Activated B cell treated with CpG ODN at 0.5 μM for 24 hours (primary cell): ENCODE measurements at places on chromosomes 1 and 21.

DNA sequence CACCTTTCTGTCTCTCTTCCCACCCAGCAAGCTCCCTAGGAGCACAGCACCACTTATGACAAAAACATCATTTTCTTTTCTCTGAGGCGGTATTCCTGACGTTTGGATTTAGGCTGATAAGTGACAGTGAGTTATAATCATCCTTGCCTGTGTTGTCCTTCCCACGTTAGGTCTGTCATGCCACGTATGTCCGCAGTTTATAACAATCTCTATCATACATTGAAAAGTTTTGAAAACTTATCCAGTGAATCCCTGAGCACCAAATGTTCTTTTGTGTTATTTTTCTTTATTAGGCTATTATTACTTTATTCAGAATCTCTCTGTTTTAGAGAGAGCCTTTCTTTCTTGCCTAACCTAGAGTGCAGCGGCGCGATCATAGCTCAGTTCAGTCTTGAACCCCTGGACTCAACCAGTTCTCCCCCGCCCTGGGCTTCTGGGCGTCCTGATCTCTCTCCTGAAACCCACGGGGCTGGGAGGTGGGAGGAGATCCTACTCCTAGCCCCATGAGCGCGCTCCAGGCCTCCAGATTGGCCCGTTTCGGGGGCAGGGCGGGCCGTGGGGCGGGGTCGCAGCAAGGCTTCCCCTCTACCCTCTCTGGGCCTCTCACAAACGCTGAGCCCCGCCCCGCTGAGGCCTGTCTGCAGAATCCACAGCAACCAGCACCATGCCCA is at the start of gene GSTM2:
Gene GSTM2 (plus strand): TSS at position 606 of the 671 bp plus-strand sequence. CDS start 59 bp downstream, at position 665.
- DNase-seq, result peak; percentile 63

- no peak for DNase-seq
Measured at GRCh38 chr21:41560661-41561158, 52.8 kb upstream of the TMPRSS2 start.

DNA sequence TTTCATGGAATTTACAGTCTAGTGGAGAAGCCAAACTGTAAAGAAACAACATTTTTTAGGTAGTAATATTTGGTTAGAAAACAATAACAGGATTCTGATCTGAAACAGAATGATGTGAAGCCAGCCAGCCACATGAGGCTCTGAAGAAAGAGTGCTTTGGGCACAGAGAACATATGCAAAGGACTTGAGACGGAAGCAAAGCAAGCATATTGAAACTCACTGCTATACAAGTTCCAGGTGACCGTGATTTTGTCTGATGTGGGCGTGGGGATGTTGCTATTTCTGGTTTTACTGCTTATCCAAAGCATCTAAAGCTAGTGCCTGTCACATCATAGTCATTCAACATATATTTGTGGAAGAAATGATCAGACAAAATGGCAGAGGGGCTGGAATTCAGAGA is 14.7 kb downstream of the CRP start:
- no peak for DNase-seq

DNA sequence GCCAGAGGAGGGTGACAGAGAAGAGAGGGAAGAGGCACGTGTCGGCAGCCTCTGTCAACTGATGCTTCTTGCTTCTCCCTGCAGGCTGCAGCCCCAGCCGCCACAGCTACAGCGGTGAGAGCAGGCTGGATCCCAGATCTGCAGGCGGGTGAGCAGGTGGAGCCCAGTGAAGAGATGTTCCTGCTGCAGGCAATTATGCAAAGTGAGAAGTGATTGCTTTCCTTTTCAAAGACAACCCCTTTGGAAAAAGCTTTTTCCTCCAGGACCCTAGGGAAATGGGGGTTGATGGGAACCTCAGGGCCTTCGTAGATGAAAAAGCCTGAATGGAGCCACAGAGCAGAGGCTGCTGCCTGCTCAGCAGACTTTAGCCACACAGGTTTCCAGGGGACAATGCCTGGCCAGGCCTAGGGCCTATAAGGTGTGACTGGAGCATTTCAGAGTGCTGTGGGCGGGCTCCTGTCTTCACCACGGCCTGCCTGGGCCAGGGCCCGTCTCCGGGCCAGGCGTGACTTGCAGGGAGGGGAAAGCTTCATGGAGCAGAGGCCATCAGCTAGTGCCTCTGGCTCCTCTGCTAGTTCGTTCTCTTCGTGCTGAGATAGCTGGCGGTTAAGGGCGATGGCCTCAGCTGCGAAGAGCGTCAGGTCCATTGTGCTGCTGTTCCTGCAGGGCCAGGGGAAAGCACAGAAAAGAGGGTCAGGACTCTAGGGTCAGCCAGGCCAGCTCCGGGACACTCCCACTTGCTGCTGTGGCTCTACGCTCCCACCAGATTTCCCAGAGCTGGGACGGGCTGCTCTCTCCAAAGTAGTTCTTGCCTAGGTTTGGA is 6.9 kb upstream of the KNCN start:
- no peak for DNase-seq

DNA sequence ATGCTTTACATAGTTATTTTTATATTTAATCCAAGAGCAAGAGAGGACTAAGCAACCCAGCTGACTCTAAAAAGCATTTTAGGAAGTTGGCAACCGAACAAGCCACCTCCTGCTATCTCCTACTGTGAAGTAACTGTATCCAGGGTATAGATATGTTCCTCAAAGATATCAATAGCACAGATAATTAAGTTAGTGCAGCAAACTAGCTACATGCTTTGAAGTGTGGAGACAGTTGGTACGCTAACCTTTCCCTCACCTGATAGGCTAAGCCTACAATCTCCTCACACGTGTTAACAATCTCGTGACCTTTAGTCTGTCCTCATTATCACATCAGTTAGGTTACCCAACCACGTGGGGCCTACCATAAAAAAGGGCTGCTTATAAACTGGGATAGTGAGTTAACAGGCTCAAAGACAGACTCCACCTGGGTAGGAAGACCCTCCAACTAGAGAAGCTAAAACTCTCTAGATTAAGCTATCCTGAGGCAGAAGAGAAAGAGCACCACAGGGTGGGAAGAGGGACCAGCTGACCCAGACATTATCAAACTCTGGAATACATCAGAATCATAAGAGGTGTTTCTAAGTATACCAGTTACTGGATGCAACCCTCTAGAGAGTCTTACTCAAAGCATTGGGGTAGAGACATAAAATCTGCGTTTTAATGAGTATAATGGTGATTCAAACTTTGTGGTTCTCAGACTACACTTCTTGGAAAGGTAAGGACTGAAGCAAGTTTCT is 340.1 kb upstream of the ESRRG start:
- no peak for DNase-seq

- DNase-seq, result no peak
Measured at GRCh38 chr1:14522926-14523241, 75.6 kb upstream of the KAZN start.

GRCh38 chr1:30748098-30748698 is 9.4 kb downstream of the LAPTM5 start:
- DNase-seq, result no peak

GRCh38 chr1:78911956-78912880 is 94.3 kb downstream of the ADGRL4 start:
- no peak for DNase-seq

DNA sequence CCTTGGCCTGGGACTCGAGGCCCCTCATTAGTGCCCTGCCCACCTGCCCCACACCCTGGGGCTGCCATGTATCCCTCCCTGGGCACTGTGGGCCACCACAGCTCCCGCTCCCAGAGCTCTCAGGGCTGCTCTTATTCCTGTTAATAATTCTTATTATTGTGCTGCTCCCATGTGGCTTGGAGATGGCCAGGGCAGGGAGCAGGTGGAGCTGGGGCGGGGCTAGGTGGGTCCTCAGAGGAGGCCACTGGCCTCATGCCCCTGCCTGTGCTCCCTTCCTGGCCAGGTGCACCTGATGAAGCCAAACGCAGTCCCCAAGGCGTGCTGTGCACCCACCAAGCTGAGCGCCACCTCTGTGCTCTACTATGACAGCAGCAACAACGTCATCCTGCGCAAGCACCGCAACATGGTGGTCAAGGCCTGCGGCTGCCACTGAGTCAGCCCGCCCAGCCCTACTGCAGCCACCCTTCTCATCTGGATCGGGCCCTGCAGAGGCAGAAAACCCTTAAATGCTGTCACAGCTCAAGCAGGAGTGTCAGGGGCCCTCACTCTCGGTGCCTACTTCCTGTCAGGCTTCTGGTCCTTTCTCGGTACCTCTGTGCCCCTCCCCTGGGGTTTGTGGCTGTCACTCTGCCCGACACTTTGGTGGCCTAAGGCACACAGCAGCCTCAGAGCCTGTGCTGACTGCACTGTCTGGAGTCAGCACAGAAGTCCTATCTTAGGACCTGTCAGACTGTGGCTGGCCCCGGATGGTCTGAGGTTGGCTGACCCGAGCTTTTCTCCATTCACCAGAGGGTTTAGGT is 34.1 kb downstream of the BMP8A start:
- peak; percentile 73 for DNase-seq

DNA sequence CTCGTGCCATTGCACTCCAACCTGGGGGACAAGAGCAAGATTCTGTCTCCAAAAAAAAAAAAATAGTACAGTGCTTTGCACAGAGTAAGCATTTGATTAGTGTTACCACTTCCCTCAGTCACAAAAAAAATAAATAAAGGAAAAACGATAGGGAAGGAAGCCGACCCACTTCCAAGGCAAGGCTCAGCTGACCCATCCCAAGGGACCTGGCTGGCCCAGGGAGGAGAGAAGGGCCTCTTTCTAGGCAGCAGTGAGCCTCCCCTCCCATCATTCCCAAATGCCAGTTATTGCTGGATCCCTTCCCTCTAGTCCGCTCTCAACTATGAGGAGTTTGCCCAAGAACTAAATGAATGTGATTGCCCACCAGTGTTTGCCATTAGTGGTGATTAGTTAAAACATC is 77.8 kb downstream of the TMEM53 start:
- DNase-seq, result no peak

DNA sequence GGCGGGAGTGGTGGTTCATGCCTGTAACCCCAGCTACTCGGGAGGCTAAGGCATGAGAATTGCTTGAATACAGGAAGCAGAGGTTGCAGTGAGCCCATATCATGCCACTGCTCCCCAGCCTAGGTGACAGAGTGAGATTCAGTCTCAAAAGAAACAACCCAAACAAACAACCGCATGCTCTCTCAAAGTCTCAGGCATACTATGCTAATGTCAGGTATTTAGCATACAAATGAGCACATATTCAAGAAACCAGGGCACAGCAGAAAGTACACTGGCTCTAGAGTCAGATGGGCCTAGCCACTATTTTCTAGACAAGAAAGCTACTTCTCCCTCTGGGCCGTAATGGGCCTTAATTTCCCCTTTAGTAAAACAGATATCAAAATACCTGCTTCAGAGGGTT is 55.0 kb downstream of the ELAVL4 start:
- no peak for DNase-seq

DNA sequence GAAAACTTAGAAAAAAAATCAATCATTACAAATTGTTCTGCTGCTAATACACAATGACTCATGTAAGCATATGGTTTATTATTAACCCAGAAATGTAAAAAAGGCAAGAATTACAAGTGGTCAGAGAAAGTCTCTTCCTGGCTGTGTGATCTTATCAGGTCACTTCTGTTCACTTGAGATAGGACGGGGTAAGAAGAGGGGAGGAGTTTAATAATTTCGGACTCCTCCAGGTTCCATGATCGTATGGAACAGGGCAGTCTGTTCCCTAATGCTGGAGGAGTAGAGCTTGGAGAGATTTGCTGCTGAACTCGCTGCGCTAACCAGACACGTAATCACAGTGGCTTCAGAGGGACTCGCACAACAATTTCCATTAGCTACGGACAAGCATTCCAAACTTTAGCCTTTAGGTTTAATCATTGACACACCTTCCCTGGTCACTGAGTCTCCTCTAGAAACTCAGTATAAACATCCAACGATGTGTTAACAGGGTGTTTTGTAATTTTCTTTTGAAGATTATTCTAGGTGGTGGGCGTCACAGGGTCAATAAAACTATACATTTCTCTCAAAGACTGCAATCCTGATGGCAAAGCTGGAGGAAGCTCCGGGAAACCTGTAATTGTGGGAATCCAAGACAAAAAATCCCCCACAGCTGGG is 1.3 kb downstream of the CRYZ start:
- no peak for DNase-seq

DNA sequence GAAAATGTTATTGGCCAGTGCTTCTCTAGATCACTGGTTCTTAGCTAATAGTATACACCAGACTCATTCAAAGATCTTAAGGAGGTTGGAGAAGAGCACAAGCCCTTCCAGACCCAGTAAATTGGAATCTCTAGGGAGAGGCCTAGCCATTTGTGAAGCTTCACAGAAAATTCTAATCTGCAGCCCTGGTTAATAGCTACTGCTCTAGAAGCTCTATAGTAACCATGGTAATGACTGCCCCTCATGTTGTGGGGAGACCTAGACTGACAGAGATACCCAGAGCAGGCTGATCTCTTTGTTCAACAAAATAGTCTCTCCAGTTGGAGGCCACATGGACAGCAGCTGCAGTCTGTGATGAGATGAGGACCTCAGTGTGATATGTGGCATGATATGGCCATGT is 31.7 kb downstream of the ARID1A start:
- DNase-seq, result no peak

- no peak for DNase-seq
Measured at GRCh38 chr1:208531003-208531750, 287.0 kb upstream of the PLXNA2 start.

- no peak for DNase-seq
Measured at GRCh38 chr1:159612211-159612885, 24.7 kb downstream of the APCS start.

- peak; percentile 33 for DNase-seq
Measured at GRCh38 chr1:167935216-167936067, 1.0 kb upstream of the DCAF6 start.

GRCh38 chr1:32142446-32143301 is 34.8 kb downstream of the KPNA6 start:
- DNase-seq, result no peak

GRCh38 chr1:240701412-240701811 is 89.5 kb upstream of the GREM2 start:
- DNase-seq, result no peak

DNA sequence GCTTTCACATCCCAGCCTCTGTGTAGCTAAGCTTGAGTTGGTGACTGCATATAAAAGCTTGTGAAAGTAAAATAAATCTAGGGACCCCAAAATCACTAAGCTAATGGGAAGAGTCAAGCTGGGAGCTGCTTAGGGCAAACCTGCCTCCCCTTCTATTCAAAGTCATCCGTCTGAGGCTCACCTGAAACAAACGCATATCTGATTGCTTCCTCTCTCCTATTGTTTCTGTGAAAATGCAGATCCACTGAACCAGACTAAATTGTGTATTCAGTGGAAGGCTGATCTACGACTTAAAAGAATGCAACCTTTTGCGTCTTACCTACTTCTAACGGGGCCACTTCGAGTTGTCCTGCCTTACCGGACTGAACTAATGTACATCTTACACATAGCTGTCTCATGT is 70.3 kb downstream of the LTN1 start:
- DNase-seq, result no peak

- DNase-seq, result no peak
Measured at GRCh38 chr1:226730071-226730470, 9.0 kb downstream of the ITPKB start.

GRCh38 chr21:36486246-36486645 is 6.3 kb upstream of the CLDN14 start:
- DNase-seq, result no peak

GRCh38 chr1:205182930-205183329 is 28.6 kb downstream of the DSTYK start:
- DNase-seq, result no peak

- DNase-seq, result no peak
Measured at GRCh38 chr1:117368116-117369108, 1.2 kb downstream of the MAN1A2 start.

GRCh38 chr1:248892590-248892989 is 13.4 kb upstream of the PGBD2 start:
- DNase-seq, result no peak

- DNase-seq, result peak; percentile 19
Measured at GRCh38 chr1:193479187-193479586, 292.8 kb upstream of the B3GALT2 start.
